CD4-positive, alpha-beta T cell treated with Interleukin-17A for 1 hour (primary cell): ENCODE measurements at places on chromosomes 2 and 18.

- no peak for DNase-seq
Measured at GRCh38 chr18:26335156-26335555, 108.9 kb downstream of the TAF4B start.

DNA sequence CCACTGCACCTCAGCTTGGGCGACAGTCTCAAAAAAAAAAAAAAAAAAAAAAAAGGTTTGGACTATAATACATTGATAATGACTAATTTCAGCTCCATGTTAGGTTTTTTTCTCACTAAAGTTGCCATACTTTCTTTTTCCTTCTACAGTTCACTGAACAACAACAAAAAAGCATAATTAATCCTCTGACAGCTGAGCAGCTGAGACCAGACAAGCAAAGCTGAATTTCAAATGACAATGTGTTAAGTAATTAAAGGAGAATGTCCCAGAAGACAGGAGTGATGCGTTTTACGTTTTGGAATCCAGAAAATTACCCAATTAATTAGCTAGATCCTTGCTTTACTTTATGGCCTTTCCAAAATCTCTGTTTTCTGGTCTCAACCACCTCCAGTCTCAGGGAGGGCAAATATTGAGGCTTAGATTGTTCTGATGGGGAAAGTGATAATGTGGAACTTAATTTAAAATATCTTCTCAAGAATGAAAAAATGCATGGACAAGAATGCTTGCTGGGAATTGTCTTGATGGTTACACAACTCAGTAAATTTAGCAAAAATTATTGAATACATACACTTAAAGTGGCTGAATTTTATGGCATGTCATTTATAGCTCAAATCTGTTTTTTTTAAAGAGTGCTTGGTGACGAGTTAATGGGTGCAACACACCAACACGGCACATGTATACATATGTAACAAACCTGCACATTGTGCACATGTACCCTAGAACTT lies 17.4 kb upstream of the RMDN2 start:
- no peak for DNase-seq

DNA sequence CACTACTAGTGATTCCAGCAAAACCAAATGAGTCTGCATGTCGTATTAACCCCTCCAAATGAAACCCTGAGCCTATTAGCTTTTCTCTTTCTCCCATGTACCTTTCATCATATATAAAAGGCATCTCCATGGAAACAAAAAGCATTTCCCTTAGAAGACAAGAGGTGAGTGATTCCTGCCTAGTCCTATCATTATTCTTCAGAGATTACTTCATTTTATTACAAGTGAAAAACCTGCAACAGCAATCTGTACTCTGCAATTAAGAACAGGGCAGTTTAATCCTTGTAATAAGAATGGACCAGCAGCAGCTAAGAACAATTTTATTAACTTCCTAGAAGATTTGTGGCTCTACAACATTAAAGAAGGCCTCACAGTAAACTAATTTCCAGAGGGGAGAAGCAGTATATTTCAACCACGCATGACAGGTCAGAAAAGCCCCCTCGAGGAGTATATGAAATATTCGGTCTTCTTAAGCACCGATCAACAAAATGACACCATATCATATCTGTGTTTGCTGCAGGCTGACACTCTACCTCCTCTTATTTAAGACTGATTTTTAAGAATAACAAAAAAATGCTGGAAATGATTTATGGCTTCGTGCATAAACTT lies 132.3 kb upstream of the TFPI start:
- DNase-seq = no peak

GRCh38 chr2:3429066-3429610 lies 49.6 kb downstream of the TRAPPC12 start:
- no peak for DNase-seq

DNA sequence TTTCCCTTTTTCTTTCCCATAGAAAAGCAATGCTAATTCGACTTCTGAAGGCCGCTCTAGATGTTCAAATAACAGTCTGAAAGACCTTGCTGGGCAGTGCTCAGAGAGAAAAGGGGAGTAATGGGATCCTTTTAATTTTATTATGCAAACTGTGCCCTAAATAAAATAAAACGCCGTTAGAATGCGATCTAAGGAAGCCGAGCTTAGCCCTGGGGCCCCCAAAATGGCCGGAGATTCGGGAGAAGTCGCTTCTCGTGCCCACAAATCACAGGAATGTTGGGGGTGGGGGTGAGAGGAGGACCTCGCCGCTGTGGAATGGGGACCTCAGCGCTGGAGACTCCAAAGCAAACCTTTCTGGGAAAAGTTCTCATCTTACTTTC lies 8.4 kb upstream of the POU3F3 start:
- no peak for DNase-seq

- no peak for DNase-seq
Measured at GRCh38 chr18:36469461-36469860, 171.9 kb downstream of the FHOD3 start.

GRCh38 chr18:74745633-74746403 lies 148.1 kb downstream of the ZNF407 start:
- no peak for DNase-seq

GRCh38 chr2:174312581-174313234 lies 22.0 kb upstream of the SP9 start:
- no peak for DNase-seq

DNA sequence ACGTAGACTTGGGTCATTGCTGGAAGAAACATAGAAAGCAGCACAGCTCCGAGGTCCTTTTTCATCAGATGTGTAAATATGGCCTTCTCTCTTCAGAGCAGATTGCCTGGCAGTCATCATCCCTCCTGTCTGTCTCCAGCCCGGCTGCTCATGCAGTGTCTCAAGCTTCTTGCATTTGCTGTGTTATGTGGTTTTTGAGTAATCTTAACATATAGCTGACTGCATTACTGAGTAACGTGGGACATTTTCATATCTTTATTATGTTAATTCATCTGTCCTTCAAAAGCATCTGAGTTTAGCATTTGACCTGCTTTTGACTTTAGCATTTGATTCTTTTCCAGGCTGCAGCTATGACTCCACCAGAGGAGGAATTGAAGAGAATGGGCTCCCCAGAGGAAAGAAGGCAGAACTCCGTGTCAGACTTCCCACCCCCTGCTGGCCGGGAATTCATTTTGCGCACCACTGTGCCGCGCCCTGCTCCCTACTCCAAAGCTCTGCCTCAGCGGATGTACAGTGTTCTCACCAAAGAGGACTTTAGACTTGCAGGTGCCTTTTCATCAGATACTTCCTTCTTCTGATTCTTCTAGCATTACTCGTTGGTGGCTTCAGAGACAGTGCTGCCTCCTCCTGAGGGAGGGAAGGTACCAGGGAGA lies 116.2 kb downstream of the RAB3GAP1 start:
- no peak for DNase-seq

- no peak for DNase-seq
Measured at GRCh38 chr2:14364471-14364870, 268.0 kb upstream of the LRATD1 start.
